Effector CD8-positive, alpha-beta T cell (primary cell): ENCODE measurements at places on chromosomes 3 and 15.

GRCh38 chr3:159455741-159456181, 532.9 kb upstream of the IL12A start:
- DNase-seq, result no peak

- DNase-seq, result no peak
These were observed 6.4 kb downstream of the TERC start for GRCh38 chr3:169758359-169758994.

- DNase-seq, result no peak
These were observed 137.6 kb downstream of the RPLP1 start for GRCh38 chr15:69590201-69590710.

DNA sequence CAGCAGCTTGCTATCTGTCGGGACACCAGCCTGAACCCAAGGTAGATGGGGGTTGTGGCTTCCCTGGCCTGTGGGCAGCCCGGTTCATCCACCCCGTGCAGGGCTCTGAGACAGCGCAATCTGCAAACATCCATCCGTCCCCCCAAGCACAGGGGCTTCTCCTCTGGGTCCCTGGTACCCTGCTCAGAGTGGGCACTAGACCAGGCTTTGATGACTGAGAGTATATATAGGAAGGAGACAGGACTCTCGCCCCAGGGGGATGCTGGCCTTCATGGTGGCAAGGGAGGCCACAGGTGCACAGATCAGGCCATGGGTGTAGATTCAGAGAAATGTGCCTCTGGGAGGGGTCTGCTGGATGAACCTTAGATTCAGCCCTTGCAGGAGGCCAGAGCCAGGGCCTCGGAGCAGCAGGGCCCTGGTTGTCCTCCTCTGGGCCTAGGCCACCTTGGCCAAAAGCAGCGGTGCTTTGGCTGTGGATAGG, 40.3 kb downstream of the CFAP100 start:
- DNase-seq, result no peak
